ENCODE measurements at places on chromosomes 6 and 20.

DNA sequence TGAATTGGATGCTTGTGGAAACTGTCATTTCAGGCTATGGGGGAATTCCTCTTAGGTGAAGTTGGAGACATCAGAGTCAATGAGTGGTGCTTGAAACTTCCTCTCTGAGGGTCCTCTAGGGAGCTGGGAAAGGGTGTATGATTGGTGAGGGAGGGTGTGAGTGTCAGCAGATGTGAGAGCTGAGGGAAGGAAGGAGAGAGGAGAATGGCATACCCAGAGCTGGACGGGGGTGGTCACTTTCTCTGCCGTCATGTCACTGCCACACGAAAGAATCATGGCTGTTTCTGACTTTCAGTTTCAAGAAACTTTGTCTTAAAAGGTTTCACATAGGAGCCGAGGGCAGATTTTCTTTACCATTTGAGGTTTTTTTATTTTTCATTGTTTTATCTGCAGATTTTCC, 50.3 kb downstream of the DEK start:
- DNase-seq: no peak

- DNase-seq: no peak
Measured at GRCh38 chr20:18537651-18538050, 29.6 kb upstream of the SMIM26 start.

DNA sequence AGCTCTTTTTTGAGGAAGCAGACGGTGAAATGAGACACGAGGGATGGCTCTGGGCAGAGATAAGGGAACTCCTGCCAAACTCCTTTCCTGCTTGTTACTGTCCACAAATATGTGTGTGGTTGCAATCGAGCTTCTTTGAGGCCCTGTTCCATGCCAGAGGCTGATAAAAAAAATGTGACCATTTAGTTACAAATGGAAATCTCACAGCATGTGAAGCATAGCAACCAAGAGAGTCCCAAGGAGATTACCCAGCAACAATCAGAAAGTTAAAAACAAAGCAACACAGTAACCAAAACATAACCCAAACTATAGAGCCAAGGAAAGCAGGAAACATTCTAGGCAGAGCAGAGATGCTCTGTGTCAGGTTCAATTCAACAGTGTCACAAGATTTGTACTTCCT, 35.4 kb upstream of the HMGN3 start:
- DNase-seq: no peak

GRCh38 chr20:59299945-59300332, 472 bp upstream of the EDN3 start:
- no peak for DNase-seq

DNA sequence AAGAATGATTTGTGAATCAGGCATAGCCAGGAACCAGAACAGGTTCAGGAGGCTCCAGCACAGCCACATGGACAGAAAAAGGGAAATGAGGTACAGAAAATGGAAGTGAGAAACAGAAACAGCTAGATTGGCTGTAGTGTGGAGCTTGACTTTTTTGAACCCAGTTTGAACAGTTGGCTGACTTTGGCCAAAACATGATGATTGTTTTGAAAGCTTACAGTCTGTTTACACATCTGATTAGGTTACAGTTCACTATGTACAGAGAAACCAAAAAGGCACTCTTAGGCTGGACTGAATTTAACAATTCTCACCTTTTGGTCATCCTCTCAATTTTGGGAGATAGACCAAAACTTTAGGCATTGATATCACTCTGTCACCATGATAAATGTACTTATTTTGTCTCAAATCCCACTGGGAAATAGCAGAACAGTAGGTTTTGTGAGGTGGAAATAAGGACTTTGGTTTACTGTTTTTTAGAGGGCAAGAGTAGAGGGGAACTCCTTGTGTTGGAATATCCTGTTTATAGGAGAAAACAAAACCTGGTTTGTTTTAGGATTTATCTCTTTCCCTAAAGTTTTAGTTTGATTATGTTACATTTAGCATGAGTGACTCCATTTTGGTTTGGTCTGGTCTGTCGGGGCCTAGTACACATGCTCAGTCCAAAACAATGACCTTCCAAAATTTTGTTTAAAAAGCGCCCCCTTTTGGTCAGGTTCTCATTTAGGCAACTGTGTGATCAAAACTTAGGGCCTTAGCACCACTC, 123.1 kb downstream of the OLIG3 start:
- no peak for DNase-seq

GRCh38 chr6:88662163-88662580, 301.2 kb downstream of the RNGTT start:
- no peak for DNase-seq

DNA sequence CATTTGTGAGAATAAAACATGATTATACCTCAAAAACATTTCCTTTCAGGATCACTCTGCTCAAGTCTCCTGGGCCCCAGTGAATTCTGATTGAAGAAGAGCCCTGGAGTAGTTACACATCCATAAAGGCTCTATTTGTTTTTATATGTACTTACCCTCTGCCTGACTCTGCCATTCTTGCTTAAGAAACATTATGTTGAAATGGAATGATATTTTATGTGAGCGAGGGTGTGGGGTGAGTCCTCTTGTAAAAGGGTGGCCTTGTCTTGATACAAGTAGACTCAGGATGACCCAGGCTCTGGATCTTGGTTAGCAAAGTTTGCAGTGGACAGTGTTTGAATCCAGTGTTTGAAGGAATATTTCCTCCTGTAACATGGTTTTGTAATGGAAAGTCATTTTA, 215.4 kb upstream of the PREP start:
- no peak for DNase-seq

GRCh38 chr20:8330785-8331695, 199.0 kb downstream of the PLCB1 start:
- no peak for DNase-seq

DNA sequence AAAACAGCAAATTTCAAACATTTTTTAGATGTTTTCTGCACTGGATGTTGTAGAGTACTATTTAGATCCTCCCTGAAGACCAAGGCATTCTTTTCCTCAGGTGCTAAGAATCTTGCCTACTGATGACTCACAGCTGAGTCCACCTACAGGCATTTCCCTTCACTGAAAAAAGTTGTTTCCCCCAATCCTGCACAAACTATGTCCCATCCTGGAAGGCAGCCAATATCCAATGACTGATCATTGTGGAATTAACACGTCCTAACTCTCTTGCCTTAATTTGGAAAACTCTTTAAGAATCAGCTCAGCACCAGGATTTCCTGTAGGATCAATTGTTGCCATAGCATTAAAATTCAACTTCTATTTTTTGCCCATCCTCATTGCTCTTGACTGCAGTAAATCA, 268.4 kb upstream of the IRAK1BP1 start:
- DNase-seq: no peak

DNA sequence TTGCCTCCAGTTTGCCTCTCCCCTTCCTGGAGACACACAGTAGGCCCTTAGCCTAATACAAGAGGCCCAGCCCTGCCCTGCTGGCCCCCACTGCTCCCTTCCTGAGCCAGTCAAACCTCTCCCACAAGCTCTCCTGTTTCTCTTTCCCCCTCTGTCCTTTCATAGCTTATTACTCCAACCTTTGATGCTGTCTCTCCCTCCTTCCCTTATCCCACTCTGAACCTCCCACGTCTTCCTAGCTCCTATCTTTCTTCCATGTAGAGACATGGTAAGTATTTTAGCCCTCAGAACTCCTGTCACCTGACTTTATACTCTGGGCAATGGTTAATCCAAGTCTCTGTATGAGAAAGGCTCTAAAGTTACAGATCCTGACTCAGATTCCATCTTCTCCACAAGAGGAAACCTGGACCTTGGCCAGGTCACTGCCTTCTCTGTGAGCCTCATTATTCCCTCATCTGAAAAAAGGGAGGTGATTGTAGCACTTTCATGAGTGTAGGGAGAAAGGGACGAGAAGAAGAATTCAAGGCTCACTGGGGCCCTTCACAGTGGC, 6.7 kb downstream of the TGIF2 start:
- DNase-seq: no peak

DNA sequence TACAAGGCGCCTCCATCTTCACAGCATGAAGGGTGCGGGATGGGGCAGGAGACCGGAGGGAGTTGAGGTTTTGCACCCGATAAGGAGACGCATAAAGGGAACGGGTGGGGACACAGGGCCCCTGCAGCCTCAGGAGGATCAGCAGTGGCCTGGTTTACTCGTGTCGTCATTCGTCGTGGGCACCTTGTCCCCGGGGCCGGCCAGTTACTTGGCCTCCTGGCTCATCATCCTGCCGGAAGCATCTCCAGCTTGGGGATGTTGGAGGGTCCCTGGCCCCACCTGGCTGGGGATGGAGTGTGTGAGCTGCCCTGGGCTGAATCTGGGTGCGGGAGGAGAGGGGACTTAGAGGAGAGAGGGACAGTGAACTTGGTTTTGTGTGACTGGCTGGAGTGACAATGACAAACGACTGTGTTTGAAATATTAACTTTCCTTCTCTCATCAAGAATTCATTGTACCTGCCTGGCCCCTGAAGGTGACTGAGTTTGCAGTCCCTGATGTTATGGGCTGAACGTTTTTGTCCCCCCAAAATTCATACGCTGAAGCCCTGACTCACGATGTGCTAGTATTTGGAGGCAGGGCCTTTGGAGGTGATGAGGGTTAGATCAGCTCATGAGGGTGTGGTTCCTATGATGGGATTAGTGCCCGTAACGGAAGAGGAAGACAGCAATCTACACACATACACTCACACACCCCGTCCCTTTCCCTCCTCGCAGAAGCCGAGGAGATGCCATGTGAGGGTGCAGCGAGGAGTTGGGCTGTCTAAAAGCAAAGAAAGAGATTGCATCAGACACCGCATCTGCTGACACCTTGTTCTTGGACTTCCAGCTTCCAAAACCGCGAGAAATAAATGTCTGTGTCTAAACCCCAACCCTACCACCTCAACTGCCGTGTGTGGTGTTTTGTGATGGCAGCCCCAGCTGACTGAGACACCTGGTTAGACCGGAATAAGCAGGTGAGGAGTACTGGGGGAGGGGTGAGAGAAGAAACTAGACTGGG, 65.0 kb upstream of the MAP3K4 start:
- DNase-seq: no peak

DNA sequence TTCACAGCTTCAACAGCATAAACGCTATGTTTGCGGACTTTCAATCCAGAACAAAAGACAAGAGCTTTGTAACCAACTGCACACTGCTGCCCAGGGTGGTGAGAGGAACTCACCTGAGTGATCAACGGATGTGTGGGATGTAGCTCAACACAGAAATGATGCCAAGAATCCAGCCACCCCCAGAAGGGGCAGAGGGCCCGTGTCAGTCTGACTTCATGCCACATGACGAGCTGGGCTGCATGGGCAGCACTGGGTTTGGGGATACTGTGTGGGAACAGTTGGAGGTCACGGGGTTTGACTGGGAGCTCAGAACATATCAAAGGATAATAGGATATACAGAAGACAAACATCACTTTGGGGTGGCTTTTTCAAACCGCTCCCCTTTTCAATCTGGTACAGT, 79.4 kb upstream of the TRAF3IP2 start:
- DNase-seq: no peak

DNA sequence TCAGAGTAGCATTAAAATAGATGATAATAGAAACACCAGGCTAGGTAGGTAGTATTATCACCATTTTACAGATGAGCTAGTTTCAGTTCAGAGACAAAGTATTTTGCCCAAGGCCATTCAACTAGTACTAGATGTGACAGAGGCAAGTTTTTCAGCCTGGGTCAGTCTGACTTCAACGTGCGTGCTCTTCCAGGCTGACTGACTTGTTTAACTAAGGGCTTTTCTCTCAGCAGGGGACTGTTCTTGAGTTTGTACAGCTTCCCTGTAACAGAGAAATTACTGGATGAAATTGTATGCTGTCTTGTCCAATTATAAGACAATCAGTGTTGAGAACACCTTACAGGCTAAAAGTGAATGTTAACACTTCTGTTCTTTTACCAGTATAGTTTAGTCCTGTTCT, 333.5 kb upstream of the MAN1A1 start:
- DNase-seq: no peak

DNA sequence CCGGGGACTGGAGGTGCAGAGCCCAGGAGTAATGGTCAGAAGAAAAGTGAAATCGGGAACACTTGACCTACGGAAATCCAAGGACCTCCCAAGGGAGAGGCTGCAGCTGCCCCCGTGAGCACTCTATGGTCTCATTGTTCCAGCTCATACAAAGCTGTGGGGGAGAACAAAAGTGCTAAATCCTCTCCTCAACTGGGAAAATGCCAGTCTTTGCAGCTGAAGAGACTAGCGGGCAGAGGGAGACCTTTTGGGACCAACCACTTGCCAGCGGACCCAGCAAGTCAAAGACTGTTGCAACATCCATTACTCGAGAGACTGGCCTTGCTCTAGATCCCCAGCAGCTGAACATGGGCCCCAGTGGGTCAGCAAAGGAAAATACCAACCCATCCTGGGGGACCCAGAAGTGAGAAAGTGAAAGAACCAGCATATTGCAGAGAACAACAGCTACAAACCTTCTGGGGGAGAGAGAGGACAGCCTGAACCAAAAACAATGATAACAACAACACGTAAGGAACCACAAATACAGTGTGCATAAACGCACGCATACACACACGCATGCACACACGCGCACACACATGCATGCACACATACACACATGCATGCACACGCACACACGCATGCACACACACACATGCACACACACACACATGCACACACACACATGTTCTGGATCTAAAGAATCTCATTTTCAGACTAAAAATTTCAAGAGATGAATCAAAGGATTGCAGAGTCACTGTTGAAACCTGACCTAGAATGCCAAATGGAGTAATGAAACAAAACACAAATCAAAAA, 24.7 kb upstream of the ELMO2 start:
- DNase-seq: no peak

GRCh38 chr20:49859807-49860206, 47.2 kb downstream of the SLC9A8 start:
- no peak for DNase-seq

DNA sequence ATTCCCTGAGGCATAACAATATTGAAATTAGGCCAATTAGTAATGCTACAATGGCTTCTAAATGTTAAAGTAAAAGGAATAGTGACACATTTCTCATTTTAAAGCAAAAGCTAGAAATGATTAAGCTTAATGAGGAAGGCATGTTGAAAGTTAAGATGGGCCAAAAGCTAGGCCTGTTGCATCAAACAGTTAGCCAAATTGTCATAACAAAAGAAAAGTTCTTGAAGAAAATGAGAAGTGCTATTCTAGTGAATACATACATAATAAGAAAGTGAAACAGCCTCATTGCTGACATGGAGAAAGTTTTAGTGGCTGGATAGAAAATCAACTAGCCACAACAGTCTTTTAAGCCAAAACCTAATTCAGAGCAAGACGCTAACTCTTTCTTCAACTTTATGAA, 12.9 kb downstream of the OR2A4 start:
- DNase-seq: no peak

DNA sequence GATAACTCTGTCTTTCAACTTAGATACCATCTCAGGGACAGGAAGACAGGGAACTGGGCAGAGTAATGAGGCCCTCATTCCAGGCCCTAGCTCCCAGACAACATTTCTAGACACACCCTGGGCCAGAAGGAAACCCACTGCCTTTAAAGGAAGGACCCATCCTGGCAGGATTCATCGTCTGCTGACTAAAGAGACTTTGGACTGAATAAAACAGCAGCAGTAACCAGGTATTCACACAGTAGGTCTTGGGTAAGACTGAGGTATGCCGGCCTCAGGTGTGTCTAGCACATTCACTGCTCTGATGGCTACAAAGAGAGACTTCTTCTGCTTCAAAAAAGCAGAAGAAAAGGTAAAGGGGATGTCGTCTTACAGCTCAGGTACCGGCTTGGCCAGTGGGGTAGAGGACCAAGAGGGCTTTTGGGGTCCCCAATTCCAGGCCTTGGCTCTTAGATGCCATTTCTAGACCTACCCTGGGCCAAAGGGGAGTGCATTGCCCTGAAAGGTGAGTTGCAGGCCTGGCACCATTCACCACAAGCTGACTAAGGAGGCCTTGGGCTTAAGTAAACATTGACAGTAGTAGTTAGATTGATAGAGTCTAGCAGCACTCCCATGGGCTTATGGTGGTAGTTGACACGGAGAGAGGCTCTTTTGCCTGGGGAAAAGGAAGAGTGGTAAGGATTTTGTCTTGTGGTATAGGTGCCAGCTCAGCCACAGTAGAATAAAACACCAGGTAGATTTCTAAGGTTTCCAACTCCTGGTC, 13.4 kb downstream of the SNX14 start:
- DNase-seq: no peak
